SW 1271 (cell line): ENCODE measurements at places on chromosomes 1 and 21.

DNA sequence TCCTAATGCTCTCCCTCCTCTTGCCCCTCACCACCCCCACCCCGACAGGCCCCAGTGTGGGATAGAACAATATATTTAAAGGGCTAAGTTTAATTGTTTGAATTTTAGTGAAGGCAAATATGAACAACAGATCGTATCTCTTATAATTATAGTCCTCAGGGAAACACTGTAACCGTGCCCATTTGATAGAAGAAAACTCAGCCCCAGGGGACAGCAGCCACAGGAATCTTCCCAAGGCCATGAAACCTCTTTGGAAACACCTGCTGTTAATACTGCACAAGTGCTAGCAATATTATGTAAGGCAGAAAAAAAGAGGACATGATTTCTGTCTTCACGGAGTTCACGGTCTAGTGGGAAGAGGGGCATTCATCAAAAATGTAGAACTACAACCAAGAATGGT is 142.2 kb downstream of the URB2 start:
- DNase-seq = no peak

- no peak for DNase-seq
These were observed 188.9 kb downstream of the NRIP1 start for GRCh38 chr21:14875704-14876523.

DNA sequence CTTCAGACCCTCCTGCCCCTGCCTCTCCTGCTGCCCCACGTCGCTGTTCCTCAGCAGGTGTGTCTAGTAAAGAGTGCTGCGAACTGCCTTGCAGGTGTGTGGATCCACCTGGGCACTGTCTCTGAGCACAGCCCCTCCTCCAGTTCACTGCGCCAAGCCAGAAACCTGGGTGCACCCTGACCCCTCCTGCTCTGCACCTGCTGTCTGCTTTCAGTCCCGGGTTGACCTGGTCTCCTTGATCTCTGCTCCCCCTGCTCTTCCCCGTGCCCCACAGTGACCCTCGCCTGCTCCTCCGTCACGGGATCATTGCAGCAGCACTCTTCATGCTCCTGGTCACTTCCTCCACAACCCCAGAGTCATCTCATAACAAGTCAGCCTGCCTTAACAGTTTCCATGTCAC is 6.5 kb downstream of the A3GALT2 start:
- DNase-seq = no peak

GRCh38 chr1:95117207-95118066 is at the start of gene TLCD4:
TLCD4 (plus strand) TSS chr1:95117355; CDS start chr1:95143902, 26,547 bp downstream.
- no peak for DNase-seq

GRCh38 chr1:36136535-36136934 is 11.5 kb upstream of the COL8A2 start:
- DNase-seq = no peak
